Stimulated activated CD4-positive, alpha-beta T cell treated with anti-CD3 and anti-CD28 coated beads, Interleukin-1b, Interleukin-23, amount 100 ng/mL, for 24 hours (primary cell): ENCODE measurements at places on chromosomes 2 and 18.

- no peak for DNase-seq
Observed at GRCh38 chr2:159114835-159115234, 146.4 kb downstream of the TANC1 start.

- DNase-seq = no peak
Observed at GRCh38 chr2:134982603-134983002, 64.0 kb downstream of the CCNT2 start.

GRCh38 chr18:79426376-79427300, 30.9 kb downstream of the NFATC1 start:
- no peak for DNase-seq

DNA sequence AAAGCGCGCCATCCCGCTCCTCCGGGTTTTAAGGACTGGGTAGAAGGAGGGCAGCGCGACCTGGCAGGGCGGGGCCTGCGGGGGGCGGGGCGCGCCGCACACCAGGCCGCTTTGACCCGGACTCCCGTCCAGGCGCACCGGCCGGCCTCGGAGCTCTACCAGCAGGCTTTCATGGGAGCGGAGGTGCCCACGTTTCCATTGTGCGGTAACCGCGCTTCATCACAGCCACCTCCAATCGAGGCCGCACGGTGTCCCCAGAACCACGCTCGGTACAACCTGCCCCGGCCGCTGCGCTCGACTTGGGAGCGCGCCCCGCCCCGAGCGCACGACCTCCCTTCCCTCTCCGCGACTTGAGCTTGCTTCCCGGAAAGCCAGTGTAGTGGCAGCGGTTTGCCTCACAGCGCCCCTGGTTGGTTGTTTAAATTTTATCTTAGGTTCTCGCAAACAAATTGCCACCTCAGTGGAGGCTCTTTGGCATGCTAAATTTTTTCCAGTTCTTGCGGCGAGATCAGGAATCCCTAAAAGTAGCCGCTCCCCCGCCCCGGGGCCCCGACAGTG, 280 bp upstream of the CYP1B1 start:
- DNase-seq = peak; percentile 18

DNA sequence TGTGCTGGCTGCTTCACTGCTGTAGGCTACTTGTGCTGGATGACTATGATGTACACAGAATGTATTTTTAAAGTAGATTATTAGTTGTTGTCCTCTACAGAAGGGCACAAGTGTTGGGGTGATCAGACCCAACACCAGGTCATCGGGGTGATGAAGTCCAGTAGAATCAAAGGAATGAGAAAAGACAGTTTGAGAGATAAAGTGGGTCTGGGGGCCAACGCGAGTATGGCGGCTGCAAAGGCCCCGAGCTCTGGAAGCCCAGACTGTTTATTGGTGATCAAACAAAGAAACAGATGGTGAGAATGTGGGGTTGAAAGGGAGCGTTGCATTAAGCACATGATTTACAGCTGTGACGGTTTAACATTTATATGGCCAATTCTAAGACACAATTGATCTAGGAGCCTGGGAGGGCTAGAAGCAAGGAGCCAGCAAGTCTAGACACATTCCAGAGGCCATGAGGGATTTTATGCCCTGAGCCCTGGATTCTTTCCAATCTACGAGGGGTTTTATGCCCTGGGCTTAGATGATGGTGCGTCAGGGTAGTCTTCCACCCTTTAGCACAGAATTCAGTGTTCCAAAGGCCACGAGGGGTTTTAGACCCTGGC, 153.5 kb downstream of the AGPS start:
- no peak for DNase-seq

DNA sequence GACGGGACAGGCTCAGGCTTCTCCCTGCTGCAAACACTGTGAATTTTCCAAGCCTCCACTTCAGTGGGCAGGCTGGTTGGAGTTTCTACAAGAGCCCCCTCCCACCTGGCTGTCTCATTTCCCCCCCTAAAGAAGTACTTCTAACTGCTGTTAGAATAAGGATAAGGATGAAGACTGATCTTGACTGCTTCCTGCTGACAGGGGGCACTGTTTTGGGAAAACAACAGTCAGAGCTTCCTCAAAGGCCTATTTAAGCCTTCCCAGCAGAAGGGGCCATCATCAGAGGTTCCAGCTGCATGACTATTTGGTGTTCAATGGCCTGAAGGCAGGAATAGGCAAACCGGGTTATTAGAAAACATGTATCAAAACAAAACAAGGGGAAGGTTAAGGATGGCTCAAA, 1162.8 kb downstream of the DSC3 start:
- no peak for DNase-seq

DNA sequence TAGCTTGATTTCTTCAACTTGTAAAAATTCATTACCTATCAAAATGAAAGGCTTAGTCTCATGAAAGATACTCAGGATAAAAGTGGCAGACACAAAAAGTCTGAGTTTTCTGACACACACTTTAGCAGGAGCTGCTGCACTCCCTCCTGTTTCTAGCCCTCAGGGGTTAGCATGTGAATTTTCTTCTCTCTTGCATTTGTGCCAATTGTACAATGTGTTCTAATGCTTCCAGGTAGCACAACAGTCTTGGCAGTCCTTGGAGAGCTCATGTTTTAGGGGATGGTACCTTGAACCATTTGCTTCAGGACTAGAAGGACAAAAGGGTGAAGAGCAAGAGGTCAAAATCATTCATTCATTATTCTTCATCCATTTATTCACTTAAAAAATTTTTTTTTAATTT, 316.8 kb downstream of the AFF3 start:
- no peak for DNase-seq

DNA sequence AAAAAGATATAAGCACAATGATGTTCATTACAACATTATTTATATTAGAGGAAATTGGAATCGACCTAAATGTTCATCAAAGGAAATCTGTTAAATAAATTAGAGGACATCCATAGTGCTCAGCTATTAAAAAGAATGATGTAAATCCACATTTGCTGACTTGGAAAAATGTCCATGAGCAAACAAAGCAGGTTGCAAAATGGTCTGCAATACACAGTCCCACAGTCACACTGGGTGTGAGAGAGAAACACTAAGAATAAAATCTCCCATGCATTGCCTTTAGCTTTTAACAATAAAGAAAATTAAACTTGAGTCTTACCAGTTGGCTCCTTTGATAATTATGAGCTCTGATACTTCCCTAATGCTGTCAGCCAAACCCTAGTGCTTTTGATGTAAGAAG, 811.1 kb upstream of the SALL3 start:
- DNase-seq = no peak

DNA sequence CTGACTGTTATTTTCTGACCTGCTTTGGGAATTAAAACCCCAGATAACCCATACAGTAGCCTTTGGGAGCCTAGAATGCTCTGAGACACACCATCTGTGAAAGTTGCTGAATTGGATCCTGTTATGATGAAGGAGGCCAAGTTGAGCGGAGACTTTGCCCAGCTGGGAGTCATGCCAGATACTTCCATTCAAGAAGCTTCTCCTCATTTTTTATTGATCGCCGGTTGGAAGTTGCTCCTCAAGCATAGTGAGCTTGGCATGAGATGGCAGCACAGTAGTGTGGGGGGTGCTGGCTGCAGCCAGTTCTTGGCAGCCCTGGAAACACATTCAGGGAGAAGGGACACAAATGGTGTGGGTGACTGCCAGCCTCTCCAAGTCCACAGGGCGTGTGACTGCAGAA, 270.7 kb upstream of the NRP2 start:
- DNase-seq = no peak

- no peak for DNase-seq
Observed at GRCh38 chr2:61705625-61706024, 148.2 kb downstream of the FAM161A start.

GRCh38 chr2:217045700-217046475, 186.0 kb upstream of the TNP1 start:
- DNase-seq = no peak

- no peak for DNase-seq
Observed at GRCh38 chr2:223300326-223300725, 248.3 kb downstream of the KCNE4 start.

DNA sequence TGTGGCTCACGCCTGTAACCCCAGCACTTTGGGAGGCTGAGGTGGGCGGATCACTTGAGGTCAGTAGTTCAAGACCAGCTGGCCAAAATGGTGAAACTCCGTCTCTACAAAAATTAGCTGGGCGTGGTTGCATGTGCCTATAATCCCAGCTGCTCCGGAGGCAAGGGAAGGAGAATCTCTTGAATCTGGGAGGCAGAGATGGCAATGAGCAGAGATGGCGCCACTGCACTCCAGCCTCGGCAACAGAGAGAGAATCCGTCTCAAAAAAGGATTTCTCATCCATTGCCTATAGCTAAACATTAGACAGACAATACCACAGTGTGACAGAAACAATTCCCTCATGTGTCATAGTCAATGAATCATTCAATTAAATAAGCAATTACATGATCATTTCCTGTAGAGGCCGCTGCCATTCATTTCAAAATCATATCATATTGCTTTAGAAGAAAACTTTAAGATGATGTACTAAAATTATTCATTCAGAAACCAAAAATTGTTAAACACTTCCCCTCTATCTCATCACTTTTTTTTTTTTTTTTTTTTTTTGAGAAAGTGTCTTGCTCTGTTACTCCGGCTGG, 69.5 kb upstream of the TGIF1 start:
- no peak for DNase-seq

GRCh38 chr2:25322312-25322711, 19.4 kb downstream of the DNMT3A start:
- DNase-seq = no peak

GRCh38 chr2:84870306-84870705, 10.6 kb downstream of the TRABD2A start:
- no peak for DNase-seq

GRCh38 chr2:150109912-150110311, 377.6 kb downstream of the RND3 start:
- no peak for DNase-seq

GRCh38 chr18:3607309-3608098, 157.5 kb downstream of the TGIF1 start:
- no peak for DNase-seq

DNA sequence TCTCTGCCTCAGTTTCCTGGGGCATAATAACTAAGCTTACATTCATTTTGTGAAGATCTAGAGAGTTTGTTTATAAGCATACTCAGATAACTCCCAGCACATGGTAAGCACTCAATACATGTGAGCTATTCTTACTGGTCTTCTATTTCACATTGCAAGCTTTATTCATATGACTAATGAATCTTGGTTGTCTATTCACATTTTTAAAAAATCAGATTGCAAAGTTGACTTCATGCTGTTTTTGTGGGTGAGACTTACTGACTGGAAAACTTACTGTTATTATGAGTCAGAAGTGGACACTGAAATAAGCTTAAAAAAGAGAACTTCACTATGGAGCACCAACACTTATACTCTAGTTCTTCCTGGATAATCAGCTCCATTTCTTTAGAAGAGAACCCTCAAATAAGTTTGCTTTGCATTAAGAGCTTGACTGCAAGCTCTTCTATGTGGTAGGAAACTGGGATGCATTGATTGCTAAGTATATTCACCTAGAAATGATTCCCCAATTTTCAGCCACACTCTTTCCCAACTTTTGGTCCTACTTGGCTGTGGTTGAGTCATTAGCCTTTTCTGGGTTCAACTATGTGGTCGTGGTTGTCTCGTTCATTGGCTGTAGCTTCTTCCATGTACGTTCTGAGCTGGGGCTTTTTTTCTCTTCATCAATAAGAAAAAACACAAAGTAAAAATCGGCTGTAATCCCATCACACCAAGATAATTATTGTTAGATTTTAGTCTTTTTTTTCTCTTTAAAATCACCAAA, 29.5 kb upstream of the RBMS1 start:
- DNase-seq = no peak
